ENCODE measurements at places on chromosomes 1 and 21. TPM values are rescaled to one million over a fixed set of nuclear protein-coding genes. Genes with fewer than 3 reads are reported as not detected.
A peak's percentile ranks its signal among the peaks of the same experiment; 100 is the strongest.

- peaks cover 40% of the 10 kb centered on the region for H3K4me1 ChIP-seq
- peak overlapping the region; percentile 79 for H3K27ac ChIP-seq
- no peaks in the 10 kb centered on the region for H3K27me3 ChIP-seq
- no peak for DNase-seq
- H3K4me3 ChIP-seq: no peak overlapping the region
Measured at GRCh38 chr1:8911416-8912309, 33.2 kb upstream of the ENO1 start.

GRCh38 chr1:21537511-21537931 is 28.3 kb downstream of the ALPL start:
- H3K36me3 ChIP-seq: no peaks in the 10 kb centered on the region
- H3K4me3 ChIP-seq: no peak overlapping the region
- H3K27ac ChIP-seq: no peak overlapping the region

- H3K27ac ChIP-seq: no peak overlapping the region
- no peak overlapping the region for H3K4me3 ChIP-seq
- no peak for DNase-seq
- H3K27me3 ChIP-seq: no peaks in the 10 kb centered on the region
Measured at GRCh38 chr1:84223751-84224432, 77.6 kb upstream of the SAMD13 start.

GRCh38 chr21:42160765-42161164 is 58.2 kb upstream of the ABCG1 start:
- peaks cover 18% of the 10 kb centered on the region for H3K4me1 ChIP-seq
- no peaks in the 10 kb centered on the region for H3K27me3 ChIP-seq
- H3K27ac ChIP-seq: no peak overlapping the region
- DNase-seq: no peak

- no peaks in the 10 kb centered on the region for H3K27me3 ChIP-seq
- H3K4me1 ChIP-seq: no peaks in the 10 kb centered on the region
- H3K36me3 ChIP-seq: no peaks in the 10 kb centered on the region
- no peak overlapping the region for H3K4me3 ChIP-seq
- no peak overlapping the region for H3K27ac ChIP-seq
Measured at GRCh38 chr1:217393896-217394295, 237.0 kb downstream of the GPATCH2 start.

- no peaks in the 10 kb centered on the region for H3K36me3 ChIP-seq
- H3K4me1 ChIP-seq: no peaks in the 10 kb centered on the region
- no peak overlapping the region for H3K27ac ChIP-seq
- no peaks in the 10 kb centered on the region for H3K27me3 ChIP-seq
- no peak overlapping the region for H3K4me3 ChIP-seq
Measured at GRCh38 chr1:95561346-95561745, 327.3 kb downstream of the RWDD3 start.

DNA sequence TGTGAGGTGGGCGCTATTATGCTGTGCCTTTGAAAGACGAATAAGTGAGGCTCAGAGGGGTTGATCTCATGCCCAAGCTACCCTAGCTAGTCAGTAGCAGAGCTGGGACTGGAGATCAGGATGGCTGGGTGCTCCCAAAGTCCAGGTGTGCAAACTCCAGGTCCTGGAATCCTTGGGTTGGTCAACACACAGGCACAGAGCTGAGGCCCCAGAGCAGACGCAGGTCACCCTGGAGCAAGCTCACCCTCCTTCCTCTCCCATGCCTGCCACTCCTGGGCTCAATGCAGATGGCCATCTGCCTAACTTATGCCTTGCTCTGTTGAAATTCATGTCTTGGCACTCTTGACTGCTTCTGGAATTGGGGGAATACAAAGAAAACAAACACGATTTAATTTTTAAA is 587.2 kb downstream of the PTPRU start:
- DNase-seq: no peak
- H3K27ac ChIP-seq: no peak overlapping the region
- peaks cover 38% of the 10 kb centered on the region for H3K27me3 ChIP-seq
- H3K4me3 ChIP-seq: no peak overlapping the region
- no peaks in the 10 kb centered on the region for H3K4me1 ChIP-seq

- no peak overlapping the region for H3K27ac ChIP-seq
- H3K27me3 ChIP-seq: no peaks in the 10 kb centered on the region
- no peak for DNase-seq
- peaks cover 15% of the 10 kb centered on the region for H3K36me3 ChIP-seq
- no peaks in the 10 kb centered on the region for H3K4me1 ChIP-seq
Measured at GRCh38 chr1:41510531-41511238, 26.2 kb upstream of the EDN2 start.

GRCh38 chr1:232428786-232429530 is 201.0 kb downstream of the SIPA1L2 start:
- no peak for DNase-seq
- peaks cover 5% of the 10 kb centered on the region for H3K27me3 ChIP-seq
- no peak overlapping the region for H3K4me3 ChIP-seq
- H3K36me3 ChIP-seq: no peaks in the 10 kb centered on the region
- no peaks in the 10 kb centered on the region for H3K4me1 ChIP-seq

GRCh38 chr1:228828151-228828550 is 92.9 kb downstream of the RHOU start:
- no peak overlapping the region for H3K27ac ChIP-seq
- H3K4me3 ChIP-seq: no peak overlapping the region
- no peaks in the 10 kb centered on the region for H3K36me3 ChIP-seq
- H3K27me3 ChIP-seq: no peaks in the 10 kb centered on the region
- peaks cover 31% of the 10 kb centered on the region for H3K4me1 ChIP-seq

- H3K4me3 ChIP-seq: no peak overlapping the region
- no peak for DNase-seq
- H3K4me1 ChIP-seq: no peaks in the 10 kb centered on the region
Measured at GRCh38 chr1:17370618-17371017, 1.4 kb upstream of the PADI6 start.

DNA sequence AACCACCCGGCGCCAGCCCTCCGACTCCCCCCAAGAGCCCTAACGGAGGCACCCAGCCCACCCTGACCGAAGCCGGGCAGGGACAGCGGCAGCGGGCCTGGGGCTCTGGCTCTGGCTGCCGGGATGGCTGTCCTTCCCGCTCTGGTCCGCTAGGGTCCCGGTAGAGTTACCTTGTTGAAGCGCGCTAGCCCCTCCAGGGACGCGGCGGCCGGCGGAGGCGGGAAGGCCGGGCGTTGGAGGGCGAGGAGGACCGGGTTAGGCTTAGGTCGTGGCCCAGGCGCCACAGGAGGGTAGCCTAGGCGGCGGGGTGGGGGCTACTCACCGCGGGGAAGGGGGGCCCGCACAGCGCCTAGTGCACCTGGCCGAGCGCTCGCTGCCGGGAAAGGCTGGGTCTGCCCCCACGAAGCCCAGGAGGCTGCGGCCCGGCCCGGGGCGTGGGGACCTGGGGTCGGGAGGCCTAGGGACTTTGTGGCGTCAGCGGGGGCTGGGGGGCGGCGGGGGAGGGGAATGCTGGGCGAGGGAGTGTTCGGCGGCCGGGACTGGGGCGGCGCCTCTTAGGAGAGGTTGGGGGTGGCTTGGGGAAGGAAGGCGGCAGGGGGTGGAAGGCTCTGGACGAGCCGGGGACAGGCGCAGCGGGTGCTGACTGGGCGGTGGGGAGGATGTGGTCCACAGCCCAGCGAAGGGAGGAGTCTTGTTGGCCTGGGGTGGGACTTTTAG is at the start of gene TRIM17:
Gene TRIM17, minus strand, starts transcription at position 645 of the 717 bp plus-strand sequence. CDS start 1,789 bp downstream, outside the sequence.
- H3K36me3 ChIP-seq: no peaks in the 10 kb centered on the region
- peaks cover 30% of the 10 kb centered on the region for H3K27me3 ChIP-seq
- peak; percentile 57 for DNase-seq
- H3K4me3 ChIP-seq: peak within 1 kb of the TSS; percentile 86
- peaks cover 7% of the 10 kb centered on the region for H3K4me1 ChIP-seq

DNA sequence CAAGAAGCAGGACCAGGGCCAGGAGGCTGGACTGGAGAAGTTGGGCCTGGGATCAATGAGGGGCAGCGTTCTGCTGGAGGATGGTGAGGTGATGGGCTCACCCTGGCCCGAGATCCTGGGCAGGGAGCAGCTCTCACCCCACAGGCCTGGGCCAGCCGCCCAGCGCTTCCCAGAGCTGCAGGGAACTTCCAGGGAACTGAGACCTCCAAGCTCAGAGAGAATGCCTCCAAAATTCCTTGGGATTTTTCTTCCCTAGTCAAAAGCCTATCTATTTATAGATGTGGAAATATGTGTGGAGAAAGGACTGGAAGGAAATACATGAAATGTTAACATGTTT is 121.2 kb downstream of the SPSB1 start:
- H3K36me3 ChIP-seq: peaks cover 4% of the 10 kb centered on the region
- peak overlapping the region; percentile 37 for H3K4me3 ChIP-seq
- no peak overlapping the region for H3K27ac ChIP-seq

DNA sequence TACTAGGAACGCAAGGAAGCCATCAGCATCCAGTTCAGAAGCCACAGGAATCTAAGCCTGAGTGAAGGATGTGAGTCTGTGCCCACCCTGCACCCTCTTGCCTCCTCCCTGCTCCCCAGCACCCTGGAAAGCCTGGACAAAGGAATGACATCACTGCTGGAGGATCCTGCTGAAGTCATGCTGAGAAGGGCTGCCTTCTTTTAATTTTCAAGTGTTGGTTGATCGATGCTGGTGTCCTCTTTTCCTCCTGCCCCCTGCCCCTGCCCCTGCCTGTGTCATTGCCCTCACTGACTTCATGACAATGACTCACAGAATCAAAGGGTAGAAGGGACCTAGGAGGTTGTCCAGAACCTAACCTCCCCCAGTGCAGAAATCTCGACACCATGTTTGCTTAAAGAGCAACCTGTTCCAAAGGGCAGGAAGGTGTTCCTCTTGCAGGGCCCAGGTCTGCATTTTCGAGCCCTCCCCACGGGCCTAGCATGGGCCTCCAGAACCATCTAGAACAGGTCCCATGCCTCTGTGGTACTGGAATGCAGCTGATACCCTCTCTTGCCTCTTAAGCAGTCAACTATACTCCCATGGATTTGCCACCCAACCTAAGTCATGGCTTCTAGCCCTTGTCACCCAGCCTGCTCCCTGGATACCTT is 9.6 kb downstream of the DHRS3 start:
- H3K4me3 ChIP-seq: no peak overlapping the region
- H3K27me3 ChIP-seq: no peaks in the 10 kb centered on the region
- H3K27ac ChIP-seq: peak overlapping the region; percentile 75
- DNase-seq: no peak

GRCh38 chr1:186829686-186830587 is 1.2 kb downstream of the PLA2G4A start:
- peaks cover 9% of the 10 kb centered on the region for H3K4me1 ChIP-seq
- H3K36me3 ChIP-seq: no peaks in the 10 kb centered on the region

DNA sequence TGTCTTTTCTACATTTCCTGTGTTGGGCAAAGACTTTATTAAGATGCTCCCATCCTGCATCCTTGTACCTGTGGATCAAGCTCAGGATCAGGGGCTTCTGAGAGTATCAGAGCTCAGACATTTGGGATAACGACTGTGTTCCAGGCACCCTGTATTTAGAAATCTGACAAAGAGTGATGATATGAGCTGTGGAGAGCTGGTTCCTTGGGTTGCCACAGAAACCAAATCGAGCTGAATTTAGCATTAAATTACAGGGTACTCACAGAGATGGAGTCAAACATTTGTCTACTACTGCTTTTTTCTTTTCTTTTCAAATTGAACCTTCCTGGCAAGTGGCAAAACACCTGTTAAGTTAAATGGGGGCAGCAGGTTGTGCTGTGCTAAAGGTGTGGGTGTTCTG is 110.6 kb downstream of the XCL2 start:
- no peaks in the 10 kb centered on the region for H3K36me3 ChIP-seq
- DNase-seq: no peak
- H3K27ac ChIP-seq: no peak overlapping the region
- H3K4me3 ChIP-seq: no peak overlapping the region

DNA sequence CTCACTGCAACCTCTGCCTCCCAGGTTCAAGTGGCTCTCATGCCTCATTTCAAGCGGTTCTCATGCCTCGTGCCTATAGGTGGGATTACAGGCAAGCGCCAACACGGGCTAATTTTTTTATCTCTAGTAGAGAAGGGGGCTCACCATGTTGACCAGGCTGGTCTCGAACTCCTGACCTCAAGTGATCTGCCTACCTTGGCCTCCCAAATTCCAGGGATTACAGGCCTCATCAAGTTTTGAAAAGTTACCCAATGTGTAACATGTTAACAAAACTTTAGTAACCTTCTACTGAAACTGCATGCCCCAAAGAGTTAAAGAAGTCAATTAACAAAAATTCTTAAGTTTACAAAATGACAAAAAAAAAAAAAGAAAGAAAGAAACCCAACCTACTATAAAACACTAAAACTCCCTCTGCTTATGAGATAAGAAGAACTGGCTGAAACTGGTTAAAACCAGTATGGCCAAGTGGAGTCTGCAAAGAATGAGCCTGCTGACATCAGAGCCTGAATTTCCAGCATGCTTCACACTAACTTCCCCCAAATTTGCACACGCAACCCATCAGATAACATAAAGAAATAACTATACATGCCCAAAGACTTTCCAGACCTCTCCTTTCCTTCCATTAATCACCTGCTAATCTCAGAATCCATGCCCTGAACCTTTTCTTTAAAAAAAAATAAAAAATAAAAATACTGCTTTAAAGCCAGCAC is 25.5 kb upstream of the PSMG1 start:
- H3K27ac ChIP-seq: peak overlapping the region; percentile 84
- H3K36me3 ChIP-seq: peaks cover 35% of the 10 kb centered on the region
- no peak overlapping the region for H3K4me3 ChIP-seq
- H3K4me1 ChIP-seq: peaks cover 25% of the 10 kb centered on the region
- DNase-seq: no peak

- H3K36me3 ChIP-seq: peaks cover 10% of the 10 kb centered on the region
- H3K4me3 ChIP-seq: no peak within 1 kb of the TSS
- peak; percentile 35 for DNase-seq
- H3K27me3 ChIP-seq: no peaks in the 10 kb centered on the region
- H3K27ac ChIP-seq: peak within 1 kb of the TSS; percentile 39
Measured at GRCh38 chr1:161367684-161368400, at the start of gene CFAP126. CFAP126 (minus strand) TSS chr1:161367876; CDS start chr1:161367868, 8 bp downstream.

DNA sequence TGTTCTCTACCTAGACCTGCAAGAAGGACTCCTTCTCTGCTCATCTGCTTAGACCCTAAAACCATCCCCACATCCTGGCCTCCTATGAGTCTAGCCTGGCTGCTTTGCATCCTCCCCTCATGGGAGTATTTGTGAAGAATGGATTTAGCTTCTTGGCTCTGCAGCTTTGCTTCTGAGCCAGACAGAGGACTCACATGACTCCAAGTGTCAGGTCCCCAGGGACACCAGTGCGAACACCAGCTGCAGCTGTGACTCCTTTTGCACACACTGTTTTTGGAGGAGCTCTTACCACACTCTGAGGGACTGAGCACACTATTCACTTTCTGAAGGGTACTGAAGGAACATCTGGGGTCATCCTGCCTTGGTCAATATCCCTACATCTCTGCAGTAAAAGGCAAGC is 131.8 kb upstream of the SGIP1 start:
- no peak for DNase-seq
- H3K36me3 ChIP-seq: no peaks in the 10 kb centered on the region
- no peak overlapping the region for H3K27ac ChIP-seq
- H3K27me3 ChIP-seq: no peaks in the 10 kb centered on the region
- peaks cover 35% of the 10 kb centered on the region for H3K4me1 ChIP-seq

- peaks cover 2% of the 10 kb centered on the region for H3K4me1 ChIP-seq
- H3K36me3 ChIP-seq: peaks cover 30% of the 10 kb centered on the region
Measured at GRCh38 chr1:50827546-50827945, 132.5 kb downstream of the FAF1 start.

The STXBP3 gene
- 34.0 TPM for total RNA-seq

The HCN3 gene
- 1.6 TPM for total RNA-seq

The UBXN10 gene
- total RNA-seq: 1.1 TPM

The AGMAT gene
- total RNA-seq: 26.2 TPM

The TEDDM1 gene
- total RNA-seq: not detected

The NUP210L gene
- total RNA-seq: not detected

The KCNJ9 gene
- 0.04 TPM for total RNA-seq

The KRTAP11-1 gene
- total RNA-seq: not detected

The ANKRD34A gene
- total RNA-seq: 9.3 TPM

The DNAJC28 gene
- total RNA-seq: 0.58 TPM

The IGFN1 gene
- not detected for total RNA-seq

The RAB3B gene
- total RNA-seq: 0.06 TPM
